ENCODE measurements at places on chromosomes 12 and 14.
A peak's percentile ranks its signal among the peaks of the same experiment; 100 is the strongest.

DNA sequence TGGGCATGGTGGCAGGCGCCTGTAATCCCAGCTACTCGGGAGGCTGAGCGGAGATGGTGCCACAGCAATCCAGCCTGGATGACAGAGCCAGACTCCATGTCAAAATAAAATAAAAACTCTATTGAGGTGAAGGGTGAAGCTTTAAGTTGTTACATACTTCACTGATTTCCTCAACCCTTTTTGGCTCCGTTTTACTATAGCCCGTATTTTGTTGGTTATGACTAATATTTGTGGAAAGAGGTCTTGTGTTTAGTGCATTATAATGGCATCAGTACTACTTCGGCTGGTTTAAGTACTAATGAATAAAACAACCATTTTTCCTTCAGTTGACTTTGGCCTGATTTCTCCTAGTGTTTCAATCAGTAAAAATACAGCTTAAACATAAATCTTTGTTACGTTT is 27.0 kb upstream of the SLC2A14 start:
- no peak for DNase-seq

GRCh38 chr12:1607940-1608712 is 13.7 kb upstream of the FBXL14 start:
- DNase-seq, result no peak

DNA sequence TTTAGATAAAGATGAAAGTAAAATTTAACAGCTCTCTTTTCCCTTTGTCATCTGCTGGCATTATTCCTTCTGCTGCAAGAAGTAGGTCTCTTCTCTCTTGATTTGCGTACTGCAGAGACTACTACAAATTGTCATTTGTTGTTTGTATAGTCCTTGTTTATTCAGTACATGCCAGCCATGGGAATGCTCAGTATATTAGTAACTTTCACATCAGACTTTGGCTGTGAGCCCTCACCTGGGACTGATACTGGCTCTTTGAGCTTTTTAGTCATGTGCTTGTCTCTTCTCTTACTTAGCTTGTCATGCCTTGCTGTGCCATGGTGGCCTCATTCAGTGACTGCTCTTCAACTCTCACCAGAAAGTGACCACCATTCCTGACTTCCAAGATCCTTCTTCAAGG is 169.8 kb downstream of the PRKCH start:
- DNase-seq, result no peak

- no peak for DNase-seq
Measured at GRCh38 chr12:65100140-65100539, 21.0 kb downstream of the WIF1 start.

GRCh38 chr14:34030864-34031263 is 80.0 kb upstream of the EGLN3 start:
- no peak for DNase-seq

- DNase-seq, result peak; percentile 75
Measured at GRCh38 chr12:57756406-57757341, 1.8 kb downstream of the MARCHF9 start.

DNA sequence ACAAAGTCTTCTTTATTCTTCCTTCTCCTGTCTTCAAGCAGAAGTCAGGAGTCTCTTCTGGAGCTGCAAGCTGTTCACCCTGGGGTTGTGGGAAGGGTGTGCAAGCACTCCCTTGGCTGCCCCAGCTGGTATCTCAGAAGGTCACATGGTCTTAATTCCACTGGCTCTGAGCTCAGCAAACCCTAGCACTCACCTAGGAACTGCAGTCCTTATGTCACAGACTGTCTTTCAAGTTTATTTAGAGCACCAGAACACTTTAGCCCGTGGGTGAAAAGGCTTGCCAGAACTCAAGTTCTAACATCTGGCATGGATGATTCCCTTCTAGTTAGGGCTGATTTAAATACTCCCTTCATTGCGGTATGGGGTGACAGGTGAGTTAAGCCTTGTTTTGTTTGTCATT is 379.0 kb downstream of the CCER1 start:
- no peak for DNase-seq

DNA sequence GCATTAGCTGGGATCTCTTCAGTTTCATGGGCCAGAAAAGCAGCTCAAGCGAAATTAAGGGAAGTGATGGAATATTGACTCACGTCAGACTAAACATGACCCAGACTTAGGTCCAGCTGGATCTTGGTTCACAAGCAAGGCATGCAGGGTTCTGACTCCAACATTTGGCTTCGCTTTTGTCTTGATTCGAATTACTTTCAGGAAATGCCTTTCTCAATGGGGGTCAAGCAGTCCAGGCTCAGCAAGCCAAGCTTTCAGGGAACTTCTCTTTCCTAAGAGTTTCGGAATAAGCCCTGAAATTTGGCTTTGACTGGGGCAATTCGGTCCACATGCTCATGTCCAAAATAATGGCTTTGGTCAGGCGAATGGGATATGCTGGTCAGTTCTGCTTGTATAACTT is 678.7 kb upstream of the TMEM132C start:
- no peak for DNase-seq

DNA sequence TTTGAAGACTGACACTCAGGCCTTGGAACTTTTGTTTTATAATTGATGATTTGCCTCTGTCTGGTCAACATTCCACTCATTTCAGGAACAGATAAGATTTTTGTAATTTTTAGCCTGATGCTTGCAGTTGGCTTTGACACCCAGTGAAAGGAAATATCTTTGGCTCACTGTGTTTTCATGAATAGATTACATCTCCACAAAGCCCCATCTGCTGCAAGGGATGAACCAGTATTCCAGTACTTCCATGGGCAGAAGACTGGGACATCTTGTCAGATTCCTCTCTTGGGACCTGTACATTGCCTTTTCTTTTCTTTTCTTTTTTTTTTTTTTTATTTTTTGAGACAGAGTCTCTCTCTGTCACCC is 28.4 kb downstream of the GSG1 start:
- DNase-seq, result no peak

DNA sequence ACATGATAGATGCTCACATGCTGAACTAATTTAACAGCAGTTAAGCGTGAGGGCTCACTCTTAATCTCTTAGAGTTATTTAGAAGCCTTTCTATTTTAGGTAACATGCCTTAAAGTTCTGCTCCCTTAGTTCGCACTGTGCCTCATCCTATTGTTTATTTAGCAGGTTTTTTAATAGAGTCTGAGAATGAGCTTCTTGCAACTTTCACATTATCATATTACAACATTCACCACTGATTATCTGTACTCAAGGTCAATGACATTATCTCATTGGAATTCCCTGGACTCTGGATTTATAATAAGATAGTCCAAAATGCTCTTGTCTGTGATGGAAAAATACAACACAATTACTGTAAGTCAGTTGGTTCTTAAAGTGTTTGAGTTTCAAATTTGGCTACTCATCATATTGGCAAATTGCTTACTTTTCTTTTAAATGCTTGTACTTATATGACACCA is 183.6 kb upstream of the SLC38A2 start:
- no peak for DNase-seq

- DNase-seq, result no peak
Measured at GRCh38 chr12:63445224-63445880, 222.9 kb downstream of the DPY19L2 start.

DNA sequence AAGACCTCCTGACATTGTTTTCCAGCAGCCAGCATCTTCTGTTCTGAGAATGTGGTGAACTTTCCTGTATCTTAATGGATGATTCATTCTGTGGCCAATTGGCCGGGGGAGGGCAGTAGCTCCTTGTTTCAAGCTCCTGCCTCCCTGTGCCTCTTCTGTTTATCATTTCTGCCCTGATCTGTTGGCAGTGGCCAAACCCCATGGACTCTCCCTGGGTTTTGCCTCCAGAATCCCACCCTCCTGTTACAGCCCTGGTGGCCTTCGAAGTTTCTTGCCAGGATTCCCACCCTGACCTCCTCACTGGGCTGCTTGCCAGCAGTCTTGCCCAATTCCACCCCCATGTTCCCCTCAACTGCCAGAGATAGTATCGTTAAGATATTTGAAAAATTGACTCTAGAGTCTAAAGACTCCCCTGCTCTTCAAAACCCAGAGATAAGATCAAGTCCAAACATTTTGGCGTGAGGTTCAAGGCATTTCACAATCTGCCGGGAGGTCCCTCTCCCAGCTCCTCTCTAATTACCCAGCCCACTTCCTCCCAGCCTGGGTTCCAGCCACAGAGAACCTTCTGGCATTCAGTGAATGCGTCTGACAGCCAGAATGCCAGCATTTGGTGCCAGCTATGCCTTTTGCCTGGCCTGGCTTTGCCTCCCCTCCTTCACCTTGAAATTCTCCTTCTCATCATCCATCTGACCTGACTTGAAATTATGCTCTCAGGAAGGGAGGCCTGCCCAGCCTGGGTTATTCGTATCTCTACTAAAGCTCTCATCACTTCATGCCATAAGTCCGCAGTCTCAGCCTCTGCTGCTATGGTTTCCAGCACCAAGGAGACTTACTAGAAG is 37.7 kb upstream of the TXNRD1 start:
- DNase-seq, result no peak

GRCh38 chr12:13373131-13373530 is 176.6 kb downstream of the EMP1 start:
- DNase-seq, result no peak

DNA sequence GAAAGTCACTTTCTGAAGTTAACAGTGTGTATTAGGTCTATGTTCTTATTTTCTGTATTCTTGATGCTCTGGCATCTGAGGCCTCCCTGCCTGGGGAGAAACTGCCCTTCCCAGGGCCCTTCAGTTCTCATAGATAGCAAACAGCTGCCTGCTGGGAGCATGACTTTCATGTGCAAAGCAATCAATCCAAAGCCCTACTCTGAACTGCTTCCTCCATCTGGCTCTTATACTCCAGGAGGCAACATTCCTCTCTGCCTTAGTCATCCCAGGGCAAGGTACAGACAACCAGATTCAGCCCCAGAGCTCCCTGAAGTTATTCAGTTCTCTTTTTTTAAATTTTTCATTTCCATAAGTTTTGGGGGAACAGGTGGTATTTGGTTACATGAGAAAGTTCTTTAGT is 41.7 kb upstream of the RIN3 start:
- DNase-seq, result no peak

DNA sequence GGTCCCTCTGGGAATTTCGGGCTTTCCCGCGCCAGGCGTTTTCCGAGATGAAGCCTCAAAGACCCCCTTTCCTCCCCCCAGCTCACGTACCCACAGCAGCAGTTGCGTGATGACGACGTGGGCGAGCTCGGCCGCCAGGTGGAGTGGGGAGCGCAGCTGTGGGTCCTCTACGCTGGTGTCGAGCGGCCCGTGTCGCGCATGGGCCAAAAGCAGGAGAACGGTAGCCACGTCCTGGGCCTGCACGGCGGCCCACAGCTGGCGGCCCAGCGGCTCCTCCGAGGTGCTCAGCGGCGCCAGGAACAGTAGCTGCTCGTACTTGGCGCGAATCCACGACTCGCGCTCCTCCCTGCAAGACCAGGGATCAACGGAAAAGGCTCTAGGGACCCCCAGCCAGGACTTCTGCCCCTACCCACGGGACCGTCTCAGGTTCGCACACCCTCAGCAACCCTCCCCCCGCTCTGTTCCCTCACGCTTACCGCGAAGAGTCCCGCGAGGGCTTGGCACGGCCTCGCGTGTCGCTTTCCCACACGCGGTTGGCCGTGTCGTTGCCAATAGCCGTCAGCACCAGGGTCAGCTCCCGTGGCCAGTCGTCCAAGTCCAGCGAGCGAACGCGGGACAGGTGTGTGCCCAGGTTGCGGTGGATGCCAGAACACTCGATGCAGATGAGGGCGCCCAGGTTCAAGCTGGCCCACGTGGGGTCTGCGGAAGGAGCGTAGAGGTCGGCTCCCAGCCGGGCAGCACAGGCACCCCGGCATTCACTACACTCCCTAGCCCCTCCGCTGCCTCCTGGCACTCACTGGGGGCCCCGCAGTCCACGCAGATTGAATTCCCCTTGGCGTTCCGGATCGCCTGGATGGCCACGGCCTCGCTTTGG is 11.4 kb downstream of the AGAP2 start:
- no peak for DNase-seq

- peak; percentile 22 for DNase-seq
Measured at GRCh38 chr12:107134558-107134957, 41.2 kb upstream of the CRY1 start.

GRCh38 chr12:91978143-91978542 is 167.5 kb downstream of the BTG1 start:
- peak; percentile 63 for DNase-seq

DNA sequence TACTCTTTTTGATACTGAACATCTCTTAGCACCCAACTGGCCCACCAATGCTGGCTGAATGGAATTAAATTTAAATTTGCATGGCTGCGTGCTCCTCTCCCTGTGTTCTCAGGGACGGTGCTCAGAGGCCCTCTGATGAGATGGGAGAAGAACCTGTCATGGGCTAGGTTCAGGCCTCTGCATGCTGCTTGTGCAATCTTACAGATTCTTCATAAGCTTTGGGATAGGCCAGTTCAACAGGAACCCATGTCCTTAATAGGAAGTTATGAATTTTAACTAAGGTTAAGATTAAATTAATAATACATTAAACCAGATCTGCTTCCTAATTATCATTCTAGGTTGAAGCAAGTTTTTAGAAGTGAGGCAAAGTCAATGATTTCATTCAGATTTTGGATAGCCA is 119.7 kb upstream of the LRIG3 start:
- DNase-seq, result no peak

- DNase-seq, result no peak
Measured at GRCh38 chr14:48563489-48563888, 888.1 kb upstream of the MDGA2 start.

DNA sequence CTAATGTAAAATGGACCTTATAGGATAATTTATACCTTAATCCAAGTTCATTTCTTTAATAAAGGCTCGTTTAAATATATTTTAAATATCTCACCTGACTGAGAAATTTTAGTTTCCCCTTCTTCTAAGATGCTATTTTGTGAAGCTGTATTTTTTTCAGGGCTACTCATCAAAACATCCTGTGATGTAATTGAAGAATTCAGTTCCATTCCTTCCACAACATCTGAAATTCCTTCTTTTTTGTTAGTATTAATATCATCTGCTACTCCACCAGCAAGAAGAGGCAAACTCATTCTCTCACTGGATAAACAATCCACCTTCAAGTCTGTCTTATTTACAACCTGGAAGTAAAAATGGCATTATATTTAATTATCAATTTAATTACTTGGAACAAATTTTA is 22.5 kb downstream of the LGALS3 start:
- DNase-seq, result no peak

- DNase-seq, result no peak
Measured at GRCh38 chr12:82595941-82596340, 90.8 kb upstream of the TMTC2 start.

GRCh38 chr12:84056-84455 is 17.5 kb downstream of the IQSEC3 start:
- no peak for DNase-seq

Data from CD4-positive, alpha-beta T cell treated with Interleukin-2 at 100 ng/mL for 4 hours (primary cell).